ENCODE measurements at places on chromosomes 5 and 9.

DNA sequence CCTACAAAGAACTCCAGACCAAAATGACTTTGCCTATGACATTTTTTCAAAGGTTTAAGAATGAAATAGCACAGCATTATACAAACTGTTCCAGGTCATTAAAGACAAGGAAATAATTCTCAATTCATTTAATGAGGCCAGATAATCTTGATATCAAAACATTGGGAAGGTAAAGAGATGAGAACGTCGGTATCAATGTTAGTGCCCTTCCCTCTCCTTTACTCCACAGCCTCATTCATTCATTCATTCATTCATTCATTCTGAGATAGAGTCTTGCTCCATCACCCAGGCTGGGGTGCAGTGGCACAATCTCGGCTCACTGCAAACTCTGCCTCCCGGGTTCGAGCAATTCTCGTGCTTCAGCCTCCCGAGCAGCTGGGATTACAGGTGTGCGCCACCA is 64.0 kb downstream of the NACC2 start:
- DNase-seq, result no peak

GRCh38 chr9:69019808-69020207 is 5.9 kb upstream of the PRKACG start:
- no peak for DNase-seq

DNA sequence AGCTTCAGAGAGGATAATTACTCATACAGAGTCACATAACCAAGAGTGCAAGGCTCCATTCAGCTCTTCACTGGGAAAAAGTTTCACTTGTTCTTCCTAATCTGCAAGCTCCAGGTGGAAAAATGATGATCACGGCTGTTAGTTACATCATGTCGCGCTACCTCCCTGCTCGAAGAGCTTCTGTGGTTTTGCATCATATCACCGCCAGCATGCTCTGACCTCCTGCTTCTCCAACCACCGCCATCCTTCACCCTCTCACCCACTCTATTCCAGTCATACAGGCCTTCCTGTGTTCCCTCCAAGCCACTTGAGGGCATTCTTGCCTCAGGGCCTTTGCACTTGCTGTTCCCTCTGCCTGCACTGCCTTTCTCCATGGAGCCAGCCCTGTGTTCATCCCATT is 47.1 kb downstream of the COL27A1 start:
- no peak for DNase-seq

DNA sequence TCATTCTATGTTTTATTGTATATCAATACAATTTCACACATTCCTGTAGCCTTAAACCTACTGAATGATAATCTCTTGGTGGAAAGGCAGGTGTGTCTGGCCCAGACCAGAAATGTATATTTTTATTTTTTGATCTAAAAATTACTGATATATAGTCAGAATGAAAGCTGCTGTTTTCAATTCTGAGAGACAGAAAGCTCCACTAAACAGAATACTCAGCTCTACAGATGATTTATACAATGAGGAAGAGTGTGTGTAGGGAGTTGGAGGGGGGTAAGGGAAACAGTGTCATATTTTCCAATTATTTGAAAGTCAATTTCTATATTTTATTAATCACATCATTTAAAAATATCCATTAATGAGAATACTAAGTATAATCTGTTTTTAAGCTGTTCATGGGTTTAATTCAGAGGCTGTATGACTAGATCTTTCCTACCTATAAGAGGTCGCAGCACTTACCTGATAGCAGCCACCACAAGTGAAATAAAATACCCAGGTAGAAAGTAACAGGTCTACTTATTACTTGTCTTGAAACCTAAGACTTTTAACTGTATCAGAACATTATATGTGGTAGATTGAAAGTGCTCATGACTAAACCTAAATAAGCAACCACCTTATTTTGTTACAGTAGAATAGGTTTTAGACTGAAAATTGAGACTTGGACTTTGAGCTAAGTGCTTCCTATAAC is 183.4 kb downstream of the TMC1 start:
- DNase-seq, result no peak

- DNase-seq, result no peak
Measured at GRCh38 chr5:140674211-140674610, 835 bp upstream of the DND1 start.

DNA sequence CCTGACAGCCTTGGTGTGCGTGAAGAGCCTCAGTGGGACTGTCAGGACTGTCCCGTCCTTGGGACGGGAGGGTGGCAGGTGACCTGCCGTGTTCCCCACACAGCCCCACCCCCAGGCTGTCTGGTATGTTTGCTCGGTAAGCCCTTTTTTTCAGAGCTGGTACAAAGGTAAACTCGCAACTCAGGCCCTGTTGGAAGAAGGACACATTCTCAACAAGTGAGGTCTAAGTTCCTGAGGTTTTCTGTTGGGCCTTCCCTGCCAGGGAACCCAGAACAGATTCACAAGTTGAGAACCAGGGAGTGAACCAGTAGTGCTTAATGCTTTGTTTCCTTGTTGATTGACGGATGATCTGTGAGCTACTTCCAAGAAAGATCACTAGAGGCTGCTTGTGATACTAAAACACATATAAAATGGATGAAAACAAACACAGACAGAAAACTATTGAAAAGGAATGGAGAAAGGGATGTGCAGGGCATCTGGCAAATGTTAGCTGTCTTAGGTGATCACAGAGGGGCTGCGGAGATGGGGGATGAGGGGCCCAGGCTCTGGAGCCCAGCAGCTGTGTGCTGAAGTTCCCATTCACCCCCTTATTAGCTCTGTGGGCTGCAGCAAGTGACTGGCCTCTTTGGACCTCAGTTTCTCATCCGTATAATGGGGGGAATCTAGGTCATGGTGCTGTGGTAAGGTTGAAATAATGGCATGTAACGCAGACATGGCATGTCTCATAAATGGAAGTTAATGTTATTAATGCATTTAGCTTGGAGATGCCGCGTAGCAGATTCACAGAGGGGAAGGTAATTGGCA is 2.7 kb downstream of the NDST1 start:
- no peak for DNase-seq
